ENCODE measurements at places on chromosomes 16 and 17.
A peak's percentile ranks its signal among the peaks of the same experiment; 100 is the strongest.

DNA sequence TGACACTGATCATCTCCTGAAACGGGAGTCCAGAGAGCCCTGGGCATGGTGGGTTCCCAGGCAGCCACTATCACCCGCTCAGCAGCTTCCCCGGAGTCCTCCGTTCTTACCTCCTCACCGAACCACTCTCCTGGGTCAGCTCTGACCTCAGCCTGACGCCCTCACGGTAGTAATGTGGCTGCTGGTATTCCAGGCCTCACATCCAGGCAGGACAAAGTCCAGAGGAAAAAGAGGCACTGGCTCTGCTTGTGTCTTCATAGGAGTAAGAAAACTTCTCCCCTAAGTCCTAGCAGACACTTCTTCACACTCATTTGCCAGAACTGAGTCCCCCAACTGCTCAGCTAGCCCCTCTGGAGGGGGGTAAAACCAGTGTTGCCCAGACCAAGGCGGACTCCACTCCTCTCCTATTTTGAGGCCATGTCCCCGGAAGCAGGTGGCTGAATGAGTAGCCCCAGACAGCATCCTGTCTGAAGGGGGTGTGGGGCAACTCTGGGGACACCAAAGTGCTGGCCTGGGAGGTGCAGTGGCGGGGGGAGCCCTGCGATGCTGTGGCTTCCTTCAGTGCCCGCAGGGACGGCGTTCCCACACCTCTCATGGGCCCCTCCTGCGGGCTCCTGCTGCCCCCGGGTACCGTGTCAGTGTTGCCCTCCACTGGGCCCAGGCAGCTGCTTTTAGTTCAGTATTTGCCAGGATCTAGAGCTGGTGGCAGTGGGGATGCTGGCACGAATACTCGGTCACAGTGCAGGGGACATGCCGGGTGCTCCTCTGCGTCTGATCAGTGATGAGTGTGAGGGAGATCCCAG lies 5.4 kb downstream of the FSCN2 start:
- DNase-seq = no peak

- no peak for DNase-seq
Observed at GRCh38 chr17:48211011-48211410, 103.4 kb downstream of the SNX11 start.

- no peak for DNase-seq
Observed at GRCh38 chr16:66168777-66169176, 197.7 kb upstream of the CDH5 start.

DNA sequence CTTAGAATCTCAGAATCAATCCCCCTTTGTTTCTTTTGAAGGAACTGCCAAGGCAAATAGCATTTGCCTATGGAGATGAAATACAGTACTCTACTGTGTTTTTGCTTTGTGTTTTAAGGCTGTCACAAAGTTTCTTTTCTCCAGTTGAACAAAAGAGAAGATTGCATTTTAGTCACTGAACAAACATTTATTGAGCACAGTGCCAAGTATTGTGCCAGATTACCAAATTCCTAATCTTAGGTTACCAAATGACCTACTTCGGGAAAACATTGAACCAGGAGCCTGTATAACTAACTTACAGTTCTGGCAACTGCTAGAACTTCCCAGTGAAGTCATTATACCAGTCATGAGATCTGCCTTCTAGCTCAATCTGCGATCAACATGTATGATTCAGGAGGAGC lies 3.0 kb upstream of the UBB start:
- no peak for DNase-seq

GRCh38 chr17:14308636-14308964 lies 7.7 kb downstream of the HS3ST3B1 start:
- DNase-seq = no peak

GRCh38 chr17:76529224-76530094 lies 8.1 kb downstream of the CYGB start:
- peak; percentile 49 for DNase-seq
